ENCODE measurements at places on chromosomes 13 and 19.

DNA sequence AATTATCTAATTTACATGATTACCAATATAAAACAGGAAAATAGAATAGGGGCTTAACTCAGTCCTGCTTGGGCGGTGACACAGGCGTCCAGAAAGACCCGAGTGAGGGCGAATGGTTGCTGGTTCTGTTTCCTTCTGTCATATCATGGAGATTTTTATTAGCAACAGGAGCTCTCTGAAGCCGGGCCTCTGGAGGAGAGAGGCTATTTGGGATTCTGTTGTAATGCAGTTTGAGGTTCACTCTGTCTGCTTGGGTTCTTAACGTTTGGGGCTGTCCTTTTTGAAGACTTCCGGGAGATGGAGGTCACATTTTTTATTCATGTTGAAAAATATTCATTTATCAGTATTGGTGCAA, 115.7 kb upstream of the ZNF536 start:
- DNase-seq: no peak

GRCh38 chr19:788983-789700, 8.1 kb upstream of the PTBP1 start:
- no peak for DNase-seq

DNA sequence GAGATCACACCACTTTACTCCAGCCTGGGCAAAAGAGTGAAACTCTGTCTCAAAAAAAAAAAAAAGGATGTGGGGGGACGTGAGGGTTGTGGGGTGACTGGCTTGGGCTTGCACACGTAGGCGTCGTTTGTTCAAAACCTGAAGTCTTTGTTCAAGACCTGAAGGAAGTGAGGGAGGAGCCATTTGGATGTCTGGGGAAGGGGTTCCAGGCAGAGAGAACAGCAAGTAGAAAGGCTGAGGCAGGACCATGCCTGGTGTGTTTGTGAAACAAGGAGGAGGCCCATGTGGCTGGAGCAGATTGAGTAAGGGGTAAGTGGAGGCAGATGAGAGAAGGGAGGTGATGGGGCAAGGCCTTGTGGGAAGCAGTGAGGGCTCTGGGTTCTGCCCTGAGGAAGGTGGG, 27.8 kb downstream of the PIN1 start:
- DNase-seq: no peak

- DNase-seq: no peak
Measured at GRCh38 chr19:45467115-45467455, 711 bp upstream of the FOSB start.

DNA sequence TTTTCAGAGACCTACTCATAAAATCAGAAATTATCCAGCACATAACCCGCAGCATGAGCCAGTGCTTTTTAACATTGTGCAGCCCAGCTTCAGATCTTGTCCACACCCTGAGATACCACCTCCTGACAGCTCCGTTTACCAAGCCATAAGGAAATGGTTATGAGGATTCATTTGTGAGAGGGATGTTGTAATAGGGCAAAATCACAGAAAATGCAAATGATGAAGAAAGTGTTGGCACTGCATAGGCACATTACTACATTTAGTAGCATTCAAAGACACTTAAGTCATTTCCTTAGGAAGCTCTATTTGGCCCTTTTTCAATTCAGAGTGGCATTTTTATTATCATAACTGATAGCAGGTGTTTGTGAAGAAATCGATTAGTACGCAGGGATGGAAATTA, 277.5 kb downstream of the DNAJC15 start:
- no peak for DNase-seq

- DNase-seq: no peak
Measured at GRCh38 chr13:69389899-69390298, 717.7 kb upstream of the ATXN8OS start.

DNA sequence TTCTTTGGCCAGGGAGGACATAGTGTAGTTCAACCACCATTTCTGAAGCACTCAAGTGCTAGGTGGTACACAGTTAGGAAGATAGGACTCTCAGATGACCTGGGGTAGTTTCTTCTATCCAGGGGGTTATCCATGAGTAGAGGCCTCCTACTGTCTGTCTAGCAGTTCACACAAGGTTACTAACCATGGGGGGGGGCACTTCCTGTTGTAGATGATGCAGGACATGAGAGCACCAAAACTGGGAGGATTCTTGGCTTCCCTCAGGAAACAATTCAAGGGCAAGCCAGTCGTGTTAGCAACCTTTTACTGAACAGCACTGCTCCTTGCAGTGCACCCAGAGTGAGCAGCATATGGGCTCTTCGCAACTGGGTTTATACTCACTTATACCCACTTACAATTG, 8.9 kb upstream of the TPP2 start:
- no peak for DNase-seq

GRCh38 chr19:16142032-16142580, 1.4 kb upstream of the HSH2D start:
- no peak for DNase-seq

DNA sequence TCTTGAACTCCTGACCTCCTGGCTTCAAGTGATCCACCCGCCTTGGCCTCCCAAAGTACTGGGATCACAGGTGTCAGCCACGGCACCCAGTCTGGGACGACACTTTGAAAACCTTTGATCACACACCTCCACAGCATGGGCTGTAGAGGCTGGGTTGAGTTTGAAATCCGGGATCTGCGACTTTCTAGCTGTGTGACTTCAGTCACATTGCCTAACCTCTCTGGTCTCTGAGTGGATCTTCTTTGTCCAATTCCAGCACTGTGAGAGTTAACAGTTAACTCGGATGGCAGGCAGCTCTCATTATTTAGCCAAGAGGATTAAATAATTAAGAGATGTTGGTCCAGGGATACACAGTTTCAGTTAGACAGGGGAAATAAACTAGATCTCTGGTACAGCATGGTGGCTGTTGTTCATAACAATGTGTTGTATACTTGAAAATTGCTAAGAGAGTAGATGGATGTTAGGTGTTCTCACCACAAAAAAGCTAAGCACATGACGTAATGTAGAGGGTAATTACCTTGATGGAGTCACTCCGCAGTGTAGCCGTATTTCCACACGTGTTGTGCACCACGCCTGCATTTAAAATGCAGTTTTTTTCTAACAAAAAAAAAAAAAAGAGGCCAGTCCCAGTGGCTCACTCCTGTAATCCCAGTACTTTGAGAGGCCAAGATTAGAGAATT, 1.9 kb downstream of the GALP start:
- no peak for DNase-seq

GRCh38 chr13:100630555-100630954, 42.0 kb upstream of the GGACT start:
- DNase-seq: no peak

DNA sequence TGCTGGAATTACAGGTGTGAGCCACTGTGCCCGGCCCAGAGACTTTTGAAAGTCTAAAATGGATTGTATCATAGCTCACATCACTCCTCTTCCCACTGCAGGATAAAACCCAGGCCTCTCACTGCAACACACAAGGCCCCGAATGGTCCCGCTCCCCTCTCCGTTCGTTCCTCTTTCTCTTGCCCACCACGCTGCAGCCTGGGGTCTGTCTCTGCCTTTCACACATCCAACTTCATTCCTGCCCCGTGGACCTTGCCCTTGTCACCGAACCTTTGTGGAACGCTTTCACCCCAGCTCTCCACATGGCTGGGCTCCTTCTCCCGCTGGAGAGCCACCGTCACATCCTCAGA, 42.6 kb downstream of the NFIC start:
- DNase-seq: no peak

GRCh38 chr19:48498595-48499311, 12.9 kb downstream of the LMTK3 start:
- no peak for DNase-seq

DNA sequence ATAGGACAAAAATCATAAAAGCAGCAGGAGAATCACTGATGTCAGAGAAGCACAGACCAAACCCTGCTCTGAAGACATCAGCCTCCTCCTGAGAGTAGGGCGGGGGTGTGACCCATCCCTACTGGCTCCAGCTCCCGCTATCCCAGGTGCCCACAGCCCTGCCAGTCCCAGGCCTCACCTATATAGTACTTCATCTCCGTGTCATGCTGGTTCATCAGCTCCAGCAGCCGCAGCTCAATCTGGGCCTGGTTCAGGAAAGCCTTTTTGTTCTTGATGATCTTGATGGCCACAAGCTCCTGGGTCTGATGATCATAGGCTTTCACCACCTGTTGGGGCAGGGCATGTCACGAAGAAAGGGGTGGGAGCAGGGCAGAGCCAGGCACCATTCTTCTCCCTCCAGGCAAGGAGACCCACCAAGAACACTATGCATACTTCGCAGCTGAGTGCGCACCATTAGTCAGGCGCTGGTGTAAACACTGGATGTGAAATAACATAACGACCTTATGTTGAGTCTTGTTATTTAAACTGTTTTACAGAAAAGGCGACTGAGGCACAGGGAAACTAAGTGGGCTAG, 4.2 kb downstream of the DYRK1B start:
- no peak for DNase-seq

- DNase-seq: peak; percentile 28
Measured at GRCh38 chr13:101416181-101417042, at the start of gene NALCN. TSS of gene NALCN (minus strand) at chr13:101416508. CDS start at chr13:101399126, 17,382 bp downstream.

- DNase-seq: no peak
Measured at GRCh38 chr19:4130744-4131438, 7.0 kb upstream of the MAP2K2 start.

- no peak for DNase-seq
Measured at GRCh38 chr19:23436318-23436717, 41.0 kb upstream of the ZNF91 start.

DNA sequence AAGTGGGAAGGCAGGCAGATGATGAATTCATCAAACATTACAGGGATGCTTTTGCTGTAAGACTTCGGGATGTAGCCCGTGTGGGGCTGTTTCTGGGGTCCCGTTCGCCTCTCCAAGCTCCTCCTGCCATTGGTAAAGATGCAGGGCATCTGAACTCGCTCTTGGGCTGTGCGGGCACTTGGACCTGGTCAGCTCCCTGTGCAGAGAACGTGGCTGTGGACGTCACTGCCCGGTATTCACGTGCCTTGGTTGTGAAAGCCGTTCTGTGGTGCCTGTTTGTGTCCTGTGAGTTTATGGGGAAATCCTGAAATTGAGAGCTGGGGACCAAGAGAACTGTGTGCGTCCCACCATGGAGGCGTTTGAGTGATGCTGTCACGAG, 5.4 kb downstream of the TFDP1 start:
- no peak for DNase-seq

GRCh38 chr19:34313188-34313587, 51.8 kb upstream of the GPI start:
- DNase-seq: no peak

DNA sequence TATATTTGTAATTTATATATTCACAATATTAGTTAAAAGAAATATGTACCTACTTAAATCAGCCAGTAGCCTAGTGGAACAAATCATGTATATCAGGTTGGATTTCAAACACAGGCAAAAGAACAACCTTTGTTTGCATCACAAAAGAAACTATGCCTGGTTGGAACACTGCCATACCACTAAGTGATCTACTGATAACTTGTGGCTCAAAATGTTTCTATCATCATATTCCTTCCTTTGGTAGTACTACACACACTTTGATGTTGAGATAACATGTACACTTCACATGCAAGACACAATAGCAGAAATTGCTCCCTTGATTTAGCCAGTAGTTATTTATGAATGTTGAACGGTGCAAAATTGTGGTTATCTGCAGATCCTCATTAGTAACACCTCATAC, 146.0 kb upstream of the GPC6 start:
- DNase-seq: no peak

GRCh38 chr13:29484236-29484635, 111.3 kb downstream of the SLC7A1 start:
- peak; percentile 86 for DNase-seq

Measured in NCI-H526 (cell line).